Iris pigment epithelial cell (primary cell): ENCODE measurements at places on chromosomes 2 and 18.

DNA sequence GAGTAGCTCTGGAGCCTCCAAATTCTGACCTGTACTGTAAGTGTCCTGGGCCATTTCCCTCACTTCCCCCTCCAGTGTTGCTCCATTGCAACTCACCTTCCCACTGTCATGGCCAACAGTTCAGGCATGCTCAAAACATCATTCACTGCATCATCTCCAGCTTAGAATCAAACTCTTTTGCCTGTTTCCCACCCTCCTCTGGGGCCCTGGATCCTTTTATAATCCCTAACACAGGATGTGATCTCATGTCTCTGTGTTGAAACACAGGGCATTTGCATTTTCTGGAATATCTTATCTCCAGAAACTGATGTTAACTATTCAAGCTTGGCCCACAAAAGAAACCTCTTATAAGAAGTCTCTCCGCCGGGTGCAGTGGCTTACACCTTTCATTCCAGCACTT lies 3.0 kb downstream of the DPP4 start:
- DNase-seq = peak; percentile 93

- no peak for DNase-seq
Observed at GRCh38 chr2:143433251-143433650, 304.0 kb downstream of the ARHGAP15 start.

DNA sequence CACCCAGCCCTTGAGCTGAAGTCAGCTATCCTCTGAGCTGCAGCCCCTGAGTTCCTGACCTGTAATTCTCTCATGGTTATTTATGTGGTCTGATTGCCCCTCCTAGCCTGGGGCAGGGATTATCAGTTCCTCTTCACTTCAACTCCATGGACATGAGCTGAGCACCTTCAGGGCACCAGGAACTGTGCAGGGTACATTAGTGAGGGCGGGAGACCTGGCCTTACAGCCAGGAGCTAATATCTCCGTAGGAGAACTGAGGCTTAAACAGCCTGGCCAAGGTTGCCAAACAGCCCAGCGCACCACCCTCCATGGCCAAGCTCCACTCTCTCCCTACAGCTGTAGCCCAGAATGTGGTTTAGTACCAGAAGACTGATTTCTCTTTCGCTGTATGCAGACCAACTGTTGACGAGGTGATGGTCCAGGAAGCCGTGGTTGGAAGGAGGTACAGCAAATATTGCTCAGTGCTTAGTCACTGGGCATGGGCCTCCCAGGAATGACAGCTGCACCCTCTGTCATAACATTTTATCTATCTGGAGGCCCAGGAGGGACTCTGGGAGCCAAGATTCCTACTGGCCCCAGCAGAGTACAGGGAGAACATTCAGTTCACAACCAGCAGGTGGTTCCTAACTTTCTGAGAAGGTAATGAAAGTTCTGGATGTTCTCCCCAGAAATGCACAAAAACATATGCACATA lies 228.7 kb upstream of the SIX2 start:
- DNase-seq = peak; percentile 97

GRCh38 chr18:79819968-79820351 lies 22.2 kb downstream of the KCNG2 start:
- DNase-seq = no peak

- DNase-seq = no peak
Observed at GRCh38 chr2:234958311-234958710, 6.5 kb downstream of the SH3BP4 start.

DNA sequence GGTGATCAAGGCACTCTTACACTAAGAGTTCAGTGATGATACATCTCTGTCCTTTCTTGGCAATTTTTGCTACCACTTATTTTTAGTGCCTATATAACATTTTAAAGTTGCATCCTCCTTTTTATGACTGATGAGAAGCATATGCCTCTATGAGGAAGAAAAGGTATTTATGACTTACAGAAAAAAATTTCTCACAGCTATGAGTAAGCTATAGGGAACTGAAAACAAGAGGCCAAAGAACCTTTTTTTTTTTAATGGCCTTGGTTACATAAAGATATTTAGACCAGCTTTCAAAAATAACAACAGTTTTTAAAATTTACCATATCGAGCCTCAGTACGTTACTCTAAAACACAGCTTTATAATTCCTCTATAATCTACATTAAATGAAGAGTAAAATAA lies 21.3 kb downstream of the MBD5 start:
- no peak for DNase-seq

- DNase-seq = peak; percentile 59
Observed at GRCh38 chr18:61901323-61901986, 8.6 kb upstream of the RNF152 start.

DNA sequence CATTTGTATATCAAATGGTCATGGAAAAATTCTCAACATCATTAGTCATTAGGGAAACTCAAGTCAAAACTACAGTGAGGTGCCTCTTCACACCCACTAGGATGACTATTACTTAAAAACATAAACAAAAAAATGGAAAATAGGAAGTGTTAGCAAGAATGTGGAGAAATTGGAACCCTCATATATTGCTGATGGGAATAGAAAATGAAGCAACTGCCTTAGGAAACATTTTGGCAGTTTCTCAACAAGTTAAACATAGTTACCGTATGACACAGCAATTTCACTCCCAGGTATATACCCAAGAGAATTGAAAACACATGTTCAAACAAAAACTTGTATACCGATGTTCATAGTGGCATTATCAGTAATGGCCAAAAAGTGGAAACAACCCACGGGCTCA lies 18.1 kb upstream of the CYP26B1 start:
- peak; percentile 66 for DNase-seq

GRCh38 chr2:128347701-128348539 lies 29.3 kb upstream of the HS6ST1 start:
- no peak for DNase-seq

DNA sequence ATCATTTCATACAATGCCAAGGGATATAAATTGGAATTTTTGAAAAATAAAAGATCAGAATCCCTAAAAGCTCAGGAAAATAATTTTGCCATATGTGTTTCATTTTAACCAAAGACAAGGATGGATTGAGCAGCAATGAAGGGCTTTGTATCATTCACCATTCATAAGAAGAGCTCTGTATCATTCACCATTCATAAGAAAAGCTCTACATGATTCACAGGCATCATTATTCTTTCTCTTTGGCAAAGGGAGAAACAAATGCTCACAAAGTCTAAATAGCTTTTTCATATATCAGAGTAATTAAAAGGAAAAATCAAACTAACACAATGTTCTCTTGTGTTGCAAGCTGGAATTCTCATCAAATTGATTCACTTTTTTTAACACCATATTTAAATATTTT lies 169.1 kb upstream of the MC4R start:
- no peak for DNase-seq

DNA sequence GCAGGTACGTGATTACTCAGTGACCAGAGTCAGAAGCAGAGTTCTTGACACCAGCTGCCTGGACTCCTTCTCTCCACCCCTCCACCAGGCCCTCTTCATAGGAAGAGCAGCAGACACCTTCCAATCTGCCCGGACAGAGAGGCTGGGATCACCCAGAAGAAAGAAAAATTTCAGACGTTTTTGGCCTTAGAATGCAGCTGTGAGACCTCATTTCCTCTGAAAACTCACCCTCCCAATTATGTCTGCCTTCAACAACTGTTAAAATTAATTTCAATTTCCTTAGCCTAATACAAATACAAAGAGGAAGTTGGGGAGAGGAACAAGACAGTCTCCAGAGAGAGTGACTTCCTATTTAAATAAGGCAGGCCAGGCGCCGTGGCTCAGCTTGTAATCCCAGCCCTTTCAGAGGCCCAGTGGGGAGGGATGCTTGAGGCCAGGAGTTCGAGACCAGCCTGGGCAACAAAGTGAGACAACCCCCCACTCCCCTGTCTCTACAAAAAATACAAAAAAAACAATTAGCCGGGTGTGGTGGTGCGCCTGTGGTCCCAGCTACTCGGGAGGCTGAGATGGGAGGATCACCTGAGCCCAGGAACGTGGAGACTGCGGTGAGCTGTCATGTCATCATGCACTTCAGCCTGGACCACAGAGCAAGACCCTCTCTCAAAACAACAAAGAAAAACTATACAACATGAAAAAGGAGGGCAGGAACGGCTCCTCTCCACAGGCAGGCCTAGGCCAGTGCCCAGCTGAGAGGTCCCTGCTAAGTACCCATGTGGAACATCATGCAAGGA lies 1.6 kb downstream of the SLC66A2 start:
- no peak for DNase-seq

DNA sequence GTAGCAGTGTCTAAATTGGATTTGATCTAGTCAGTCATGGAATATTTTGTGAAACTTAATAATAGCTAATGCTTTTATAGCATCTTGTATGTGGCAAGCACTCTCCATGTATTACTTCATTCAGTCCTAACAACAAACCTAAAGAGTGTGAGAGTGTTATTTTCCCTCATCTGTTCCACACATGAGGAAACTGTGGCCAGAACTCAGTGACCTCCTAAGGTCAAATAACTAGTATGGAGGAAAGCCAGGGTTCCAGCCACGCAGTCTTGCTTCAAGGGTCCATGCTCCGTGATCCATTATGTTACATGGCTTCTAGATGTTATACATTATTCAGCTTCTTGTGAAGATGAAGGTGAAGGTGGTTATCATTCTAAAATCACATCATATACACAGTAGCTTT lies 45.5 kb downstream of the TWSG1 start:
- DNase-seq = peak; percentile 65

- no peak for DNase-seq
Observed at GRCh38 chr2:235850771-235851551, 317.2 kb downstream of the GBX2 start.

DNA sequence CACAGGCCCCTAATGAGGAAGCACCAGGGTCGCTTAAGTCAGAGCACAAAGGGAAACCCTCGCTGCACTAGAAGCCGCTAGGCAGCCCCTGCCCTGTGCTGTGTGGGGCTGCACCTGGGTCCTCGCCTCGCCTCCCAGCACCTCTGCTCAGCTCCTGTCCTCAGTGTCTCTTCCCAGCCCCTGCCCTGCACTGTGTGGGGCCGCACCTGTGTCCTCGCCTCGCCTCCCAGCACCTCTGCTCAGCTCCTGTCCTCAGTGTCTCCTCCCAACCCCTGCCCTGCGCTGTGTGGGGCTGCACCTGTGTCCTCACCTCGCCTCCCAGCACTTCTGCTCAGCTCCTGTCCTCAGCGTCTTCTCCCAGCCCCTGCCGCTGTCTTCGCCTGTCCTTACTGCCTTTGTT lies 342.8 kb downstream of the EIPR1 start:
- DNase-seq = no peak

GRCh38 chr2:157931542-157931941 lies 55.4 kb upstream of the ACVR1 start:
- DNase-seq = no peak

- DNase-seq = no peak
Observed at GRCh38 chr2:24877067-24877466, 43.0 kb downstream of the ADCY3 start.

DNA sequence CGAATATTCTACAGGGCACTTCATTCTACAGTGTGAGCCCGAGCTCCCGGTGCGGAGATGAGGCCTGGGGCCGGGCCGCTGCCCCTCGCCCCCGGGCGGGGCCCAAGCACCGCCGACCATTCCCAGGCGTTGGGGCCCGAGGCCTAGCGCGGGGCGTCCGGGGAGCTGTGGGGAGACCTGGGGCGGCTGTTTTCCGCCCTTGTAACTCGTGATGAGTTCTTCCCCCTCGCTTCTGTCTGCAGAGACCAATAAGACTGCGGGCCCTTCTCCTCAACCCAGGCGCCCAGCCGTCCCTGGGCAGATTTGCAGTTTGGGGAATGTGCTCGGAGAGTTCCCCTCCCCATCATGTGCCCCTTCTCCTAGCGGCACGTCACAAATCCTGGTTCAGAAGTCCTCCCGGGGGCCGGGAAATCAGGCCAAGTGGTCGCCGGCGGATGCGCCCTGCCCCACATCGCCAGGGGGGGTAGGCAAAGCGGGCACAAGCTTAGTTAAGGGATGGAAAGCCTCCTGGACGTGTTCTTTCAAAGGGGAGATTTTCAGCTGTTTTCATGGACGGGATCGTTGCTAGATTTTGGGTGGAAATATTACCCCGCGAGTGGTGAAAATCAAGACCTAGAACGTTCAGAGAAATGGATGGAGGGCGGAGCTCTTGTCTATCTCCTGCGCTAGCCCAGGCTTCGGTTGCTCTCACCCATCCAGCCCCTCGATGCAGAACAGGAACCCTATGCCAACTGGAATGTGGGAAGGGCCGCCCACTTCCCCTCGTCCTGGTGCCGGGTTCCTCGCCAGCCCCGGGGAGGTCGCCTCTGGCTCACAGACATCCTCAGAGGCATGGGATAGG lies 18.8 kb upstream of the HAAO start:
- peak; percentile 64 for DNase-seq

DNA sequence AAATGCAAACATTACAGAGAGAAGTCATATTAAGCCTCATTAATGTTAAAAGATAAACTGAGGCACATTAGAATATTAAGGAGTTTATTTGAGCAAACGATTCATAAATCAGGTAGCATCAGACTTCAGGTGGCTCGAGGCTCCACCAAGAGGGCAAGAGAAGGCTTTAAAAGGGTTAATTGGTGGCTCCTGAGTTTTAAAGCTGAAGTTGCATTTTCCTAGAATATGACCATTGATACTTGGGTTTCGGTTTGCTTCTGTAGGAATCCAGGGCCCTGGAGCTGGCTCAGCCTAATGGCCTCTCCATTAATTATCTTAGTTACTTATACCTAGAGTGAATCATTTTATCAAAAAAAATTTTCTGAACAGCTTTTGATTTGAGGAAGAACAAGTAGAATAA lies 123.7 kb upstream of the NABP1 start:
- no peak for DNase-seq

DNA sequence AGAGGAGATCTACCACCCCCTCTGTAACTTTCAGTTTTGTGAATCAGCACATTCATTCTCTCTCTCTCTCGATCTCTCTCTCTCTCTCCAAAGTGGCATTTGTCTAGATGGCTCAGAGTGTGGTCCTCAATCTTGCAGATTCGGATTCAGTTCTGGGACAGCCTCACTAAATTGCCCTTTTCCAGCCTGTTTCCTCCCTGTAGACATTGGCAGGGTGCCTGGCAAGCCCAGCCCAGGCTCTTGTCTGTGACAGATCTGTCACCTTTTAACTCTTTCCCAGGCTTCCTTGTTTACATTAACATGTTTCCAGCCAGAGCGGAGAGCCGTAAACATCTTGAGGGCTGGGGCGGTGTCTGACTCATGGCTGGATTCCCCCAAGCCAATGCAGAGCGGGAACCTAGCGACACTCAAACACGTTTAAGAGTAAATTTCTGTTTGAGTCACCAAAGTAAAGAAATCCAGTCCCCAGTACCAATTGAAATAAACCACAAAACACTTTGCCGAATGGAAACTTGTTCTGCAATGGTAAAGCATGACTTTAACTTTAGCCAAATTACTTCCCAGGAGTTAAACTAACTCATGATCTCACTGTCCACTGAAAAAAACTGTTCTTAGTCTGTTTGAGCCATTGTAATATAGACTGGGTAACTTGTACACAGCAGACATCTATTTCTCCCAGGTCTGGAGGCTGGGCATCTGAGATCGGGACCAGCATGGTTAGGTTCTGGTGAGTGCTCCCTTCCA lies 6.6 kb upstream of the CYP27C1 start:
- DNase-seq = peak; percentile 94

GRCh38 chr18:23515911-23516546 lies 12.7 kb downstream of the RMC1 start:
- DNase-seq = peak; percentile 74
